ENCODE measurements at places on chromosomes 13 and 19. TPM values are rescaled to one million over a fixed set of nuclear protein-coding genes. Genes with fewer than 3 reads are reported as not detected.

SH2D3A gene
- total RNA-seq = not detected

TEX26 gene
- not detected for total RNA-seq

ZNF586 gene
- total RNA-seq = 11.8 TPM

GPR12 gene
- not detected for total RNA-seq

C19orf67 gene
- total RNA-seq = not detected
